D721Med (cell line): ENCODE measurements at places on chromosomes 4 and X.

GRCh38 chr4:3017504-3017903 lies 54.1 kb downstream of the GRK4 start:
- no peak for DNase-seq

- DNase-seq = no peak
Measured at GRCh38 chr4:38663090-38663800, 754 bp upstream of the KLF3 start.

DNA sequence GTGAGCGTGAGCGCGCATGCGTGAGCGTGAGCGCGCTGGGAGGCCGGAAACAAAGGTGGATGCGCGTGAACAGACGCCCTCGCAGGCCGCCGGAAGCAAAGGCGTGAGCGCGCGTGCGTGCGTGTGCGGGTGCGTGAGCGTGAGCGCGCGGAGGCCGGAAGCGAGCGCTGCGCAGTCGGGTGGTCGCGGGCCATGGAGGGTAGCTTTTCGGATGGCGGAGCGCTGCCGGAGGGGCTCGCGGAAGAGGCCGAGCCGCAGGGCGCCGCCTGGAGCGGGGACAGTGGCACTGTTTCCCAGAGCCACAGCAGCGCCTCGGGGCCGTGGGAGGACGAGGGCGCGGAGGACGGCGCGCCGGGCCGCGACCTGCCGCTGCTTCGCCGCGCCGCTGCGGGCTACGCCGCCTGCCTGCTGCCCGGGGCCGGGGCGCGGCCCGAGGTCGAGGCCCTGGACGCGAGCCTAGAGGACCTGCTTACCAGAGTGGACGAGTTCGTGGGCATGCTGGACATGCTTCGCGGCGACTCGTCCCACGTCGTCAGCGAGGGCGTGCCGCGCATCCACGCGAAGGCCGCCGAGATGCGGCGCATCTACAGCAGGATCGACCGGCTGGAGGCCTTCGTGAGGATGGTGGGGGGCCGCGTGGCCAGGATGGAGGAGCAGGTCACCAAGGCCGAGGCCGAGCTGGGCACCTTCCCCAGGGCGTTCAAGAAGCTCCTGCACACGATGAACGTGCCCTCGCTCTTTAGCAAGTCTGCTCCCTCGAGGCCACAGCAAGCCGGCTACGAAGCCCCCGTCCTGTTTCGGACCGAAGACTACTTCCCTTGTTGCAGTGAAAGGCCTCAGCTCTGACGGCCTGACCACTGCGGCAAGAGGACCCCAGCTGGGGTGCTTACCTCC lies at the start of gene BLOC1S4:
Gene BLOC1S4 (plus strand): TSS at position 157 of the 894 bp plus-strand sequence. CDS start 36 bp downstream, at position 193.
- peak; percentile 88 for DNase-seq

DNA sequence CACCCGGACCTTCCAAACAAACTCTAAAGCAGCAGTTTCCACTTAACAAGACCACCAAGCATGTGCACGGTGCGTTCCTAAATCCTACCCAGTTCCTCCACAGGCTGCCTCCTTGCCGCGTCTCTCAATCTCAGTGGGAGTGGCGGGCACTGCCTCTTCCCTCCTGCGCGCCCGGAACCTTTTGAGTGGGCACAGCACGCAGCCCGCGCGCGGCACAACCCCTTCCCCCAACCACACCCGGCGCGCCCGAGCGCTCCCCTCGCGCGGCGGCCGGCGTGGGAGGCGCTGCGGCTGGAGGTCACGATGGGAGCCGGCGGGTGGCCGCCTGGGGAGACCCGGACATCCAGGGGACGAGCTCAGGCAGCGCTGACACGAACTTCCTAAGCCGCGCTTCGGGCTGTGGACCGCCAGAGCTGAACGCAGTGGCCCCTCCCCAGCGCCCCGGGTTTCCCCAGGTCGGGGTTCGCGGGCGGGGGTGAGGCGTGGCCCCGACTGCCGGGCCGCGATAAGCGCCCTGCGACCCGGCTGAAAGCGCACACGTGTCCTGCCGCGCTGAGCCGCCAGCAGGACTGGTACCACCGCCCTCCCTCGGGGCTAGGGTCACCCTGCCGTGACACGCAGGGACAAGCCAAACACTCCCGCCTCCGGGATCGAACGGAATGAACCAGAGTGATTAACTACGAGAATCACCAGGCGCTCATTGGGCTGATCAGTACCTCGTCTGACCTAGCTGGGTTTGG lies at the start of gene ABCG2:
Gene ABCG2 (minus strand): TSS at position 151 of the 740 bp plus-strand sequence. CDS start 18,644 bp downstream, outside the sequence.
- no peak for DNase-seq

DNA sequence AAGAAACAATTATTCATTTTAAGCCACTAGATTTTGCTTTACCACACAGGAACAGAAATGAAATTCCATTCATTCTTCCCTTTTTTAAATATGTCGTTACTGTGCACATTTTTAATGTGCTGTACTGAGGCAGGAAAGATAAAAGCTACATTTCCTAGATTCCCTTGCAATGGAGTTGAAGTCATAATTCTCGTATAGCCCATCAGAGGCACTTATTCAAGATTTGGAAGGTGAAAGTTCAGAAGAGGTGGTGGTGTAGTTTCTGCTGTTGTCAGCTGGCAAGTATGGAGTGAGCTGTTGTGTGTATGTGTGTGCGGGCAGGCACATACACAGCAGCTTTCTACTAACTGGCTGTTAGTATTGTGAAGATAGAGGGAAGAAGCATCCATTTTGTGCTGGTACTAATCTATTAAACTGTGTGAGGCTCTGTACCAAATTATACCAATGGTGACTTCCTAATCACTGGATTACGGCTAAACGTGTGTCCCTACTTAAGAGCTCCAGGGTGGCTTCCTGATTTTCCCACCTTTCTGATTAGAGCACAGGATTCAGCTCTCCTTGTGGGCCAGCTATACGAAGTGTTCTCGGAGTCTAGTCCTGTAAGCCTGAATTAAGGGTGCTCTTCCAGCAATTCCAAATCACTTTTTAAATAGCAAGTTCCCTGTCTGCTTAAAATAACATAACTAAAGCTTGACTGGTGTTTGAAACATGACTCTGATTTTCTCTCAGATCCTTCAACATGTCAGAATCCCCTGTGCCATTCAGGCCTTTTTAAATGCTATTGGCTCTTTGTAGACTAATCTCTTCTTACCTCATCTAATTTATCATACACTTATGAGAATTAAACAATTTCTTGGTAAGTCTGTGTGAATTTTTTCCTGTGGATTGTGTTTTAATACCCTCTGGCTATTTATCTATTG lies 43.8 kb downstream of the PDS5A start:
- peak; percentile 28 for DNase-seq

DNA sequence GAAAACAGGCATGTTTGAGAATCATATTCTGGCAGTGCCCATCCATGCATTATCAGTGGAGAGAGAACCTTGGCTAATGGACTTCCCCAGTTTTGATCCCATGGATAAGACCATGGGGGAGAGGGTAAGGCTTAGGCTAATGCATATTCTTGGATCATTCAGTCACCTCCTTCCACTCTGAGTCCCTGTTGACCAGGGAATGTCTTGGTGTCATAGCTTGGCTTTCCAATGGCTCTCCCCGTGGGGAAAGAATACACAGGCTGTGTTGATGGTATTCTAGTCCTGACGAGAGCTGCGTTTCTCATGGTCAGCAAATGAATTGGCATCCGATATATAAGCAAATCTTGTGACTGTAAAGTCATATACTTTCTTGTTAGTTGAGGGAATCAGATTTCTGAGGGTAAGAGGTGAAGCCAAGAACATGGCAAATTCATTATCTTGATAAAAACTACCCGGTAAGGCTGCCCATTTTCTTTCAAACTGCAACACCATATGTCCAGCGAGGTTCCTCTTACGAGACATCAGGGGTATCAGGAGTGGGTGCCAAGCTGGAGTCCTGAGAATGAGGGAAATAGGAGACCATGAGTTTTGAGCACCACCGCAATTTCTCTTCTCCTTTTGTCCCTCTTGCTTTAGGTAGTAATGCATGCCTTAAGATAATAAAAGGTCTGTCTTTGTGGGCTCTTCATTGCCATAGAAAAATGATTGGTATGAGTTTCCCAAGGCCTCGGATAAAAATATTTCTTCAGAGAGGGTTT lies 18.0 kb downstream of the RHOH start:
- no peak for DNase-seq

DNA sequence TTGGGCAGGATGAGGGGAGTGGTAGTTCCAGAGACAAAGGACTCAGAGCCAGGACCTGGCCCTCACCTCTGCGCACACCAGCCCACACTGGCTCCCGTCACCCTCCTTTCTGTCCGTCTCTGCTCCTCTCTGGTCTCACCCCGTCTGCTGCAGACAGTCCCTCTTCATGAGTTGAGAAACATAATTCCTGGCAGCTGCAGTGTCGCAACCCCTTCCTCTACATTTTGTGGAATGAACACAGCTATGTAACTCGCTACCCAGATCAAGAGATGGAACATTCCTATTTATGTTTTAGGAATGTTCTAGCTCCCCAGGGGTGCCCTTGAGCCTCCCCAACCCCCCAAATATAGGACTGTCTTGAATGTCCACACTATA lies 59.3 kb downstream of the SHROOM2 start:
- no peak for DNase-seq
